ENCODE measurements at places on chromosomes 11 and 22.

- peak; percentile 59 for DNase-seq
Observed at GRCh38 chr22:19035474-19036228, 86.6 kb downstream of the DGCR2 start.

- no peak for DNase-seq
Observed at GRCh38 chr11:109697140-109697843, 275.3 kb downstream of the C11orf87 start.

GRCh38 chr11:975827-976226 lies 50.2 kb downstream of the AP2A2 start:
- no peak for DNase-seq

DNA sequence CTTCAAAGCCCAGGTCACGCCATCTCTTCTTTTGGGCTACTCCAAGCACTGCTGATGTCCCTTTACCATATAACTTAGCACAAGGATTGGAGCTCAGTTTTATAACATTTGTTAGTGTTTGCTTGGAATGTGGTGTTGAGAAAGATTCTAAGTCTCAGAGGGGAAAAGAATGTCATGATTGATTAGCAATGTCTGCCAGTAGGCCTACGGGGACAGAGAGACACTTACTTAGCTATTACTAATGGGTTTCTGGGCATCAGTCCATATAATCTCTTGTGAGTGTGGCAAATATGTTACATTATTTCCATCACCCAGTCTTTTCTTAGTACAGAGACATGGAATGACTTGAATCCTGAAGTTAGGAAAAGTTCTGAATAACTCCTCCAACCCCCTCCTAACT lies 75.4 kb upstream of the FSHB start:
- no peak for DNase-seq

GRCh38 chr11:44578279-44578678 lies 12.8 kb downstream of the CD82 start:
- no peak for DNase-seq

DNA sequence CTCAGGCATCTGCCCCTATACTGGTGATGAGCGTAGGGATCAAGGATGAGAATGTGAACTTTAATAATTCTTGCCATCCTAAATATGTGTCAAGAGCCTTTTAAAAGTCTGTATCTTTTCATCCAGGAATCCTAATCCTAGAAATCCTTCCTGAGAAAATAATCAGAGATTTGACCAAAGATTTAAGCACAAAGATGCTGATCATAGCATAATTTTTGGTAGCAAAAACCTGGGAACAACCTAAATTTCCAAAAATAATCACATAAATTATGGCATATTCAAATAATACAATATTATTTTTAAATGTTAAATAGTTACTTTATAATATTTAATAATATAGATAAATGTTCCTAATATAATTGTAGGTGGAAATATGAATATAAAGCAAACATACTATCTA lies 76.1 kb downstream of the SERGEF start:
- no peak for DNase-seq

DNA sequence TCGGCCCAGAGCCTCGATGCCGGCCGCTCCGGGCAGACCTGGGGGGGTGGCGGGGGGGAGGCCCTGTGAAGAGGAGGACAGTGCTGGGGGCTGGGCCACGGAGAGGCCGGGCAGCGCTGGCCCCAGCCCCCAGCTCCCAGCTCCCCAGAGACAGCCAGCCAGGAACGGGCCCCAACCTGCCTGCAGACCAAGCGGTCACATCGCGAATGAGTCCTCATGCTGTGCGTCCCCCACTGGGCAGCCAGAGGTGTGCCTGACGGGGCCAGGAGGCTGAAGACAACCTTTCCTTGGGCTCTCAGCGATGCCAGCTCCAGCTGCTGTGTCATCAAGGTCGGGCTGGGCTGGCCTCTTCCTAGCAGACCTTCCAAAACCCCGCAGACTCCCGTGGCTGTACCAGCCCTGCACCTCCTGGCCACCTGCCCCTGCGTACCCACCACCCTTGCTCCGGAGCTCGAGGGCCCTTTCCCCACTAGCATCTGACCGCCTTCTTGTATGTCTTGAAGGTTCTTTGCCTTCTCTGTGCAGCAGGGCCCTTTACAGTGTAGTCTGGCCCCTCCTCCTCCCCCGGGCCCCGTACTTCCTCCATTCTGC lies 88.4 kb downstream of the CDKN1C start:
- peak; percentile 52 for DNase-seq

- no peak for DNase-seq
Observed at GRCh38 chr22:29030618-29031226, 30.9 kb downstream of the C22orf31 start.

GRCh38 chr22:37011472-37011871 lies 7.8 kb downstream of the TST start:
- no peak for DNase-seq

DNA sequence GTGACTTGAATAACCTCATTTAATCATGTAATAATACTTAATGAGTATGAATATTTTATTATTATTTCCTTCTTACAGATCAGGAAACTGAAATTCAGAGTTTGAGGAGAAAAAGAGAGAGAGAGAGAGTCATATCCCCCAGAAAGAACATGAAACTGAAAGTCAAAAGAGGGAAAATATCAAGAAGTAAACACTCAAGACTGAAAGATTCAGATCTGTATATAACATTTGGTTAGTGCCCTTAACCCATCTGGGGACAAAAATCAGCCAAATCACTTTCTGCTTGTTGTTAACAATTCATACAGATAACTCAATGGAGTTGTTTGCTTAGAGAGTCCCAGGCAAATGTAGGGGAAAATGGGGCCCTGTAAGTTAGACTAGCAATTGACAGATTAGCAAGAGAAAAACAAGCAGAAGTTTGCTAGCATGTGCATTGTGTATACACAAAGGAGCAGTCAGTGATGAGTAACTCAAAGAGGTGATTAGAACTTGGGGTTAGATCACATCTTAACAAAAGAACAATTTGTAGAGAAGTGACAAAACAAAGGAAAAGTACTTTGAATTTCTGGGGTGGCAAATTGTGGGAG lies 25.9 kb upstream of the MMP13 start:
- DNase-seq, result no peak

GRCh38 chr11:116733043-116733755 lies 39.6 kb downstream of the BUD13 start:
- no peak for DNase-seq

DNA sequence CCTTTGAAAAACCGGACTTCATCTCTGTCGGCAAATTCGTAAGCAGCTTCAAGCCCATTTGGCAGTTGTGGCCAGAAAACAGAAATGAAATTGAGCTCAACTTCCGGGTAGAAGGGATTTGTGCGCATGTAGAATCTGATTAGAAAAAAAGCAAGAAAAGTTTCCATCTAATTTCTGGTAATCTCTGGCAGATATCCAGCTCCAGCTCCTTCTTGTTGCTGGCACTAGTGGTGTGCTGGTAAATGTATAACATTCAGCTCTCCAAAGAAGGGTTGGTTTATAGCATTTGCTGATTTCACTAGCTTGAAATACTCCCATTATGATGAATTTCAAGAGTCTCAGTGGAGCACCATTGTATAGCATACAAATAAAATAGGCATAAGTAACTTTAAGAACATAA lies 5.4 kb downstream of the MMP1 start:
- DNase-seq, result no peak

DNA sequence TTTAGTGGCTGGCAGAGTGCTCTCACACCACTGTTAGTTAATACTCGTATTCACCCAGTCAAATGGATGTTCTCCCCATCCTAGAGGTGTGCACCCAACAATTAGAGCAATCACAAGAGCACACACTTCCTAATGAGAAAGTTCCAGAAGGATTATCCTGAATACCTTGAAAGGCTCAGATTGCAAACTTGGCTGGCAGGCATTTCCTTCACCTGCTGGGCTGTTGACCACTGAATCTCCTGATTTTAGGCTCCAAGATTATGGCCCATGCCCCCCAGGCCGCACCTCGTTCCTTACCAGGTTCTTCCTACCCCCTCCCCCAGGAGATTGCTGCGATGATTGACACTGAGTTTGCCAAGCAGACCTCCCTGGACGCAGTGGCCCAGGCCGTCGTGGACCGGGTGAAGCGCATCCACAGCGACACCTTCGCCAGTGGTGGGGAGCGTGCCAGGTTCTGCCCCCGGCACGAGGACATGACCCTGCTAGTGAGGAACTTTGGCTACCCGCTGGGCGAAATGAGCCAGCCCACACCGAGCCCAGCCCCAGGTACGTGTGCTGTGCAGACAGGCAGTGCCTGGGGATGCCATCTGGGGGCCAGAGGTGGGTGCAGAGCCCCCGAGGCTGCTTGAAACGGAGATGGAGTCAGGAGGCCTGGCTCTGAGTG lies 26.9 kb downstream of the TAB1 start:
- DNase-seq, result no peak

DNA sequence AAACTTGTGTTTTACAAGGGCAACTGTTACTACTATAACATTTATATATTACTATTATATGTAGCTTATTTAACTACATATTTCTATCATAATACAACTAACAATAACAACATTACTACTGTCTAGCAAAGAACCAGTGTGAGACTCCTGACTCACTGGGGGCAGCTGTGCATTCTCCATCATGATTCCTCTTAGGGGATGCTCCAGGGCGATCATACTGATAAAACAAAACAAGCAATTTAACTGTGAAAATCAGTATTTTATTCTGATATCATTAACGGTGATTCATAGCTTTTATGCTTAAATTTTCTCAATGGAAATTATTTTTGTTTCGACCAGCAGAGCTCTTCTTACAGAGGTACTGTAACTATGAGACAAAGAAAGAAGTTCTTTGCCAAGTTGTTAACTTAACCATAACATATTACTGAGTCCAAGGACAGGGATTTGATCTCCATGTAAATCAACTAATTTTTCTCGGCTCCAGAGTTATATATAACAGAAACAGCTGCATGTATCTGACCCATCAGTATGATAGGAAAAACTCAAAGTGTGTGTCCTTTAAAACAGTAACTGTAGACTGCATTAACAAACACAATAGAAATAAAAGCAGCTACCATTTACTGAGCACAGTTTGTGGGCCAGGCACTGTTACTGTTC lies 24.8 kb upstream of the FNBP4 start:
- no peak for DNase-seq

GRCh38 chr22:33000342-33001280 lies 57.6 kb downstream of the SYN3 start:
- peak; percentile 67 for DNase-seq

GRCh38 chr11:96306600-96306932 lies 36.4 kb downstream of the MAML2 start:
- DNase-seq, result no peak

DNA sequence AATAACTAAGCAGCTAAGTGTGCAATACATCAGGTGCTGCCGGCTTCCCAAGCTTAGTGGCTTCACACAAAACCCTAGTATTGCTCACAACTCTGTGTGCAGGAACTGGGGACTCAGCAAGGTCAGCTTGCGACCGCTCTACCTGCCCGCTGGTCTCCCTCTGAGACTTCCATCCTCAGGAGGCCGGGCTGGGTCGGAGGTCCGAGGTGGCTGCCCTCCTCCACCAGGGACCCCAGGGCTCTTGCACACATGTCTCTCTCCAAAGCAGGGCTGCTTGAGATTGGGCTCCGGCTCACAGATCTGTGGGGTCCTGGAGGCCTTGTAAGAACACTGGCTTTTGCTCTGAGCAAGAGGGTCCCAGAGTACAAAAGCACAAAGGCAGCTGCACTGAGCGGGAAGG lies 25.4 kb upstream of the FGF19 start:
- no peak for DNase-seq

- no peak for DNase-seq
Observed at GRCh38 chr11:117819096-117820040, 5.2 kb downstream of the FXYD2 start.

- DNase-seq, result no peak
Observed at GRCh38 chr11:119782006-119782738, 53.2 kb upstream of the NECTIN1 start.

GRCh38 chr11:91257667-91258066 lies 967.0 kb upstream of the FAT3 start:
- no peak for DNase-seq

DNA sequence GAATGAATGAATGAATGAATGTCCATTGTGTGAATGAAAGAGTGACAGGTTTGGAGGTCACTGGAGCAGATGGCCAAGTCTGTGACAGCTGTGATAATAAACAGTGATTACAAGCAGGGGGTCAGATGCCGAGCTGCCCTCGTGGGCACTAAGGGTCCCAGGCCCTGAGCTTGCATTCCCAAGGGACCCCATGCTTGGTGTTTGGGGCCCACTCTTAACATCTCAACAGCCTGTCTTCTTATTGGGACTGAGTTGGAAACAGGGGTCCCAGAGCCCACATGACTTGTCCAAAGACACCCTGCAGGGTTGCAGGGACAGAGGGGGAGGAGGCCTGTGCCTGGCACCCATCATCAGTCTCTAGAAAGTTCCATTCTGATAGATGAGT lies 12.0 kb upstream of the ANO1 start:
- peak; percentile 43 for DNase-seq

GRCh38 chr22:37659897-37660708 lies 1.6 kb downstream of the PDXP start:
- DNase-seq, result no peak

DNA sequence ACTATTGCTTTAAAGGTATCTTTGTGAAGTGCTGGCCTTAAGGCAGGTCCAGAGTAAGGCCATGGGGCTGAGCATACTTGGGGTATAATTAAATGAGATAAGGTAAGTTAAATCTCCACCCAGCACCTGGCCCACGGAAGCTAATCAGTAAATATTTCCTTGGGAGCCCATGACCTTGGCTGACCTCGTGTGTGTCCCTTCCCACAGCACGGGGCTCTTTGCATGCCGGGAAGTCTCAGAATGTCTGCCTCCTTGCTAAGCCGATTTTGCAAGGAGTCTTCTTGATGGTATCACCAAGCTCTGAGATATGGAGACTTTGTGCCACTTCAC lies 46.5 kb downstream of the ADM start:
- no peak for DNase-seq

- DNase-seq, result no peak
Observed at GRCh38 chr11:104073950-104074705, 37.7 kb downstream of the DDI1 start.

DNA sequence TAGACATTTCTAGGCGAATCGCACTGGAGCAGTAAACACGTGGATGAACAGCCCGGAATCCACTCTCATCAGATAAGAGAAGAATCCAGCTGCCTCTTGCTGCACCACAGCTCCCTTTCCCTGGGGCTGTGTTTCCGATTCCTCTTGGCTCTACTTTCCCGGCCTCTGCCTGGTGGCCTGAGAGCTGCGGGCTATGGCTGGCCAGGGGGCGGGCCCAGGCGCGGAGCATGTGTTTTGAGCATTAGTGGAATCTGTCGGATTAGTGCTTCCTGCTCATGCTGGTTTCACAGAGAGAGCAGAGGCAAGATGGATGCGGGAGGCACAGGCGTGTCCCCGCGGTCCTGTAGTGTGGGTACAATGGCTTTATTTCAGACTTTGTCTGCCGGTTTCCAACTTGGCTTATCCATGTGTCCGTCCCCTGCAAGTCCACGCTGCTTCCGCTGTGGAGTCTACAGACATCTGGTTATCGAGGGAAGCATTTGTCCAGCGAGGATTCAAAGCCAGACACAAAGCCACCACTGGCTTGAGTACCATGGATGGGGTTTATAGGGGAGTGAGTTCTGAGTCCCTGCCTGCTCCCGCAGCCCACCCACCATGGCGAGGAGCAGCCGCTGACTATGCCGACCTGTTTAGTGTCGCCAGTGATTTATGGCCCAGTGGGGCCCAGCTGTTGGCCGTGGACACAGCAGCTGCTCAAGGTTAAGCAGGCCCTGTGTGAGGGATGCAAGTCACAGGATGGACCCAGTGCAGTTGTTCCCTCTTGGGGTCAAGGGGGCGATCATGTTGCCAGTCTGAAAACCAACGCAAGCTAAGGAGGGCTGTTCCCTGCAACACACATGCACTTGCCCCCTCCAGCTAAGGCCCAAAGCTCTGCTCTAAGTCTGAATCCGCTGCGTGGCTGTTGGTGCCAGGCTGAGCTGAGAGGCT lies 43.3 kb upstream of the EP300 start:
- DNase-seq, result no peak
